T-cell (primary cell): ENCODE measurements at places on chromosomes 12 and 14.

- DNase-seq: no peak
Observed at GRCh38 chr12:25771476-25771875, 187.0 kb upstream of the RASSF8 start.

- DNase-seq: no peak
Observed at GRCh38 chr12:132703641-132704040, 7.0 kb upstream of the PGAM5 start.

GRCh38 chr12:108649669-108650068 lies 16.0 kb upstream of the SELPLG start:
- no peak for DNase-seq

DNA sequence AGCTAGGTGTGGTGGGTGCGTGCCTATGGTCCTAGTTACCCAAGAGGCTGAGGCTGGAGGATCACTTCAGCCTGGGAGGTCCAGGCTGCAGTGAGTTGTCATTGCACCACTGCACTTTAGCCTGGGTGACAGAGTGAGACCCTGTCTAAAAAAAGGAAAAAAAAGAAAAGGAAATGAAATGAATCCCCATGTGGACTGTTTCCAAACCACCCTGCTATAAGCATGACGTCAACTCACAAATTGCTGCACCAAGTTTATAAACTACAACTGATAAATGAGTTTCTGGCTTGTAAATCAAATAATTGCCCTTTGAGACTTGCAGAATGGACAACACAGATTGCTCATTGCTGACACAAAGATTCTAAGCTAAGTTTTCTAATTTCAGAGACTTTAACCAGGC lies 51.0 kb upstream of the STK38L start:
- DNase-seq: no peak

- peak; percentile 70 for DNase-seq
Observed at GRCh38 chr12:108616941-108617858, 16.5 kb downstream of the SELPLG start.

GRCh38 chr14:34013721-34014060 lies 62.8 kb upstream of the EGLN3 start:
- DNase-seq: no peak

GRCh38 chr14:22553445-22553844 lies 35.6 kb downstream of the DAD1 start:
- DNase-seq: no peak

DNA sequence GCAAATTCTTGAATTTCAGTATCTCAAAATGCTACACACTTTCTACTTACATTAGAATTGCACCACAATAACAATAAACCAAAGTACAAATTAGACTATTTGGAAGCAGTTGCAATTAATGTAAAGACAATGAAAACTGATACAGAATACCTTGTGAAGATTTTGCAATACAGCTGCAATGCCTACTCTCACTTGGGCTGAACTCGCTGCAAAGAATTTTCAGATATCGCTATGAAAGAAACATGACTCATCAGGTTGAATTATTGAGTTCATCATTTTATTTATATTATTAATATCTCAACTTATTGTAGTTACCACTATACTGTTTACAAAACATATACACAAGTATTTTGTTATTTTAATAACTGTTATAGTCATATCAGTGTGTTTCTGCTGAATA lies 108.0 kb upstream of the TMTC2 start:
- no peak for DNase-seq

DNA sequence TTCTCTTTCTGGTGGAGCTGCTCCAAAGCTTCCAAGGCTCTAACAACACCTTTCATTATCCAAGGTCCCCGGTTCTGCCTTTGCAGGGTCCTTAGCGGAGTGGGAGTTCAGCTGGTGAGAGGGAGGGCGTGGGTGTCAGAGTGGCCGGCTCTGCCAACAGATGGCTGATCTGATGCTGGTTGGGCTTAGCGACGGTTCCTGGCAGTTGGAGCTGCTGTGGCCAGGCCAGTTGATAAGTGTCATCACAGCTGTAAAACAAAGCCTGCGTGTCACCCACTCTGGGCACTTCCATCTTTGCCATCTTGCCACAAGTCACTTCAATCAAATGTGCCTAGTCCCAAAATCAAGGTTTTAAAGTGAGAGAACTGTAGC lies 36.3 kb downstream of the RIN3 start:
- DNase-seq: no peak

GRCh38 chr12:1222858-1223639 lies 232.0 kb downstream of the ERC1 start:
- no peak for DNase-seq

GRCh38 chr12:27207615-27208413 lies 36.3 kb upstream of the STK38L start:
- no peak for DNase-seq

- no peak for DNase-seq
Observed at GRCh38 chr12:79956896-79957295, 22.0 kb upstream of the PPP1R12A start.

DNA sequence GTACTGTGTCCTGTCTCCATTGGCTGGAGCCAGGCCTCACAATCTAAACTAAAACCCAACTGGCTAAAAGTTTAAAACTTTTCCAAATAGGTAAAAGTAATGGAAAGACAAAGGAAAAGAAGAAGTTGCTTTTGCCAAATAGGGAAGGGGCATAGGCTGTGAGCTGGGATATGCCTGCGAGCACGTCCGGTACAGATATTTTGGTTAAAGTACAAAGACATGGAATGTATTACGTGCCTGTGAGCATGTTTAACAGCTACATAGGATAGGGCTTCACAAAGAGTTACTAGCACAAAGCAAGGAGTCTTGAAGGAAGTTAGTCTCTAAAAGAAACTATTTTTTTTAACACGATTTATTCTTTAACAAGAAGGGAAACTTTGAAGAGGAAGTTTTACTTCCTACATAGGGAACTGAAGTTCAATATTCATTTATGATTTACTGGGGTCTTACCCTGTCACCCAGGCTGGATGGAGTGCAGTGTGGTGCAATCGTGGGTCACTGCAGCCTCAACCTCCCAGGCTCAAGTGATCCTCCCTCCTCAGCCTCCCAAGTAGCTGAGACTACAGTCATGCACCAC lies 41.9 kb upstream of the INF2 start:
- no peak for DNase-seq

DNA sequence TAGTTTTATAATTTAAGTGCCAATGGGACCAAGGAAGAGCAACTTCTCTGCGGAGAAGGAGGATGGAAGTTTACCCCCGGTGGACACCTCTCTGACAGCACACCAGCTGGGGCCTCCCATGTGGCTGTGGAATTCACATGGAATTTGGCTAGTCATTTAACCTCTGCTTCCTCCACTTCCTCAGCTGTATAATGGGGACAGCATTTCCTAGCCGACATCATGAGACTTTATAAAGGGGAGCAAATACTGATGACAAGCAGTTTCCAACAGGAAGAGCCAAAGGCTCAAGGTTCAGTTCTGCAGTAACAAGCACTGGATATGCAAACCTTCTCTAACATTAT lies 7.5 kb downstream of the DUSP6 start:
- DNase-seq: no peak

- no peak for DNase-seq
Observed at GRCh38 chr12:30631740-30632139, 63.9 kb downstream of the IPO8 start.
